GM10248 (cell line): ENCODE measurements at places on chromosomes 5 and 9.

DNA sequence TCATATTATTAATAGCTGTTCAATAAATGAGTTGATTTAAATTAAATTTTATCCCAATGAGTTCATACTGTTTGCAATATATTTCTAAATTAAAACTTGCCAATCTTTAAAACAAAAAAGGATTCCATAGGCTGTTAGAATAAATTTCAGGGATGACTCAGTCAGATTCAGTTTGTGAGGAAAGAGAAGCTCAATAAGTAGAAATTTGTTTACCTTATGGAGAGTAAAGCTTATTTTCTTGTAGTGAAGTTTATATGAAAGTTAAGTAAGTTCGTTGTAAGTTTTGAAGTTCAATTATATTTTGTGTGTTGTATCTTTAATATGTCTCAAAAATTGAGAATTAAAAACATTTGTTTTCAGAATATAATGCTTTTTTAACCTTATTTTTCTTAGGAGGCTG is 29.0 kb downstream of the GPBP1 start:
- DNase-seq, result no peak

DNA sequence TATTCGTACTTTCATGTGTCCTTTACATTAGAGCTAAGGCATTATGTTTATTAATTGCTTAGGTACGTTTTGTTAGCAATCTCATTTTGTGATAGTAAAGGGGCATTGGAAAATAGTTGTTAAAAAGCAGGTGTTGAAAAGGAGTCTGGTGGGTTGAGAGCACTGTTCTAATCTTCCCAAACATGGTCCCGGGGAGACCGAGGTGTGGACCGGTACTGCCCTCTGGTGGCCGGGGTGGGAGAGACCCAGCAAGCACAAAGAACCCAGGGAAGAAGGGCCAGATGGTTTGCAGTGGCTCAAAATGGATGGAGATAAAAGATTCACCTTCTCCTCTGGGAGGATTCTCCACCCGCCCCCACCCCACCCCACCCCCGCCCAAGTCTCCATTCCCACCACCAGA is 26.1 kb downstream of the IDNK start:
- peak; percentile 70 for DNase-seq

DNA sequence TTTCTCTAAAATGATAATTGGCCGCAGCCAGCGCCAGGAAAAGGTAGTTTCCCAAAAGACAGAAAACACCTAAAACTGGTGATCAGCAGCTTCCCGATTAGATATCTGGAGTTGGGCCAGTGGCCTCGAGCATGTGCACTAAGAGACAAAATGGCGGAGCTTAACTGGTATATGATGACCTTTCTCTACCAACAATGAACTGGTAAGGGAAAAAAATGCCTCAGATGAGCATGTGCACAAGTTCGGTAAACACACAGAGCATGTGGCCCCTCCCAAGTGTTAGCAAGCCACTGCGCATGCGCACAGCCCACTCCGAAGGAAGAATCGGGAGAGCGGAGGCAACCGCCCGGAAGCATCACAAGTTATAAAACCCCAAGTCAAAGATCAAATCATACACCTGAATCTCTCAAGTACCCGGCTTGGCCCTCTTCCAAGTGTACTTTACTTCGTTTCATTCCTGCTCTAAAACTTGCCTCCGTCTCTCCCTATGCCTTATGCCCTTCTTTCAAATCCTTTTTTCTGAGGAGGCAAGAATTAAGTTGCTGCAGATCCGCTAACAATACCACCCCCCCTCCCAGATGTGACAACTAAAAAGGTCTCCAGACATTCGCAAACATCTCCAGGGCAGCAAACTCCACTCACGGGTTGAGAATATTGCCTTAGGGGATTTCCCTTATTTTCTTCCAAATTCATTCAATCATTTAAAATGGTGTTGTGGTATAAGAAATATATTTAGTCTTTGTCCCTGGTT is 15.0 kb upstream of the PTBP3 start:
- DNase-seq, result peak; percentile 24

DNA sequence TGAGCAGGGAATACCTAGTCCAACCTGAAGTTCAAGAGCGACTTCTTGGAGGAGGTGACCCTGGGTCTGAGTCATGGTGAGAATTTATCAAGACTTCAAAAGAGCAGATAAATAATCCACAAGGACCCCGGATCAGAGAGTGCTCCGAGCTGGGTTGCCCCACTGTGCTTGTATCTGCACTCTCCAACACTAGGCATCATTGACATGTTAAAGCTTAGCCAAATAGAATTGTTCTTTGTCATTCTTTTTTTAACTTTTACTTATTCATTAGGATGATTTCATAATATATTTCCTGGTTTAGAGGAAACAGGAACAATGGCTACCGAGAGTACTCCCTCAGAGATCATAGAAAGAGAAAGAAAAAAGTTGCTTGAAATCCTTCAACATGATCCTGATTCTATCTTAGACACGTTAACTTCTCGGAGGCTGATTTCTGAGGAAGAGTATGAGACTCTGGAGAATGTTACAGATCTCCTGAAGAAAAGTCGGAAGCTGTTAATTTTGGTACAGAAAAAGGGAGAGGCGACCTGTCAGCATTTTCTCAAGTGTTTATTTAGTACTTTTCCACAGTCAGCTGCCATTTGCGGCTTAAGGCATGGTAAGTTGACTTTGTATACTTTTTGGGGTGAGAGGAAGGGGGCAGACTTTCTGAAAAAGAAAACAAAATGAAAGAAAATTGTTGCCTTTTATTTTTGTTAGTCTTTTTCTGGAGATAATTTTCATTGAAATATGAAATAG is at the start of gene CARD6:
Gene CARD6 (plus strand): TSS at position 300 of the 738 bp plus-strand sequence. CDS start 16 bp downstream, at position 316.
- peak; percentile 28 for DNase-seq

GRCh38 chr9:5111696-5112095 is 73.7 kb downstream of the INSL6 start:
- no peak for DNase-seq

GRCh38 chr5:79200573-79201183 is 35.3 kb upstream of the JMY start:
- peak; percentile 44 for DNase-seq

DNA sequence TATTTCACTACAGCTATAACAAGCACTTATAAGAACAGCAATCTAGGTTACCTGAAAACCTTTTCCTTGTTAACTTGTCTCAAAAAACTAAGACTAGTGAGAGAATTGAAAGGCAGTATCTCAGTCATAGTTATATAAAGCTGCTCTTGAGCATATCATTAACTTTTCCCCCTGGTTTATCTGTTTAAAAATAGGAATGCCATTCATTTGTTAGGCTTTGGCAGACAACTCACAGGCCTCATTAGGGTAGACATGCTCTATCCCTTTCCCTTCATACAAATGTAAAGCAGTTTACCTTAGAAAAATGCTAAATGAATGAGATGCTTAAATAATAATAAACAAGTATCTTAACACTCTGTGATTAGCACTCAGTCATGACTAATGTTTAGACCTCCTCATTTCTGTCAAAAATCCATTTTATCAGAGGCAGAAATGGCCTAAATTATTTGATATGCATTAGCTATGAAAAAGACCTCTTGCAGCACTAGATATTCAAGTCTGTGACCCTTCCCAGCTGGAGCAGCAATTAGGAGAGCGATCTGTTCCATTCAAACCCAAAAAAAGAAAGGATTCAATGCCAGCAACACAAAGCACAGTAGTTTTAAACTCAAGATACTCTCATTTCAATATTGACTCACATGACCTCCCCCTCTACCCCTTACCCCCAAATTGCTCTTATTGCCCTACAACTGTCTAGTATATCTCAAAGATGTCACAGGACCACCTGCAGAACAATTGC is 1578.8 kb upstream of the WWC1 start:
- no peak for DNase-seq

- DNase-seq, result no peak
Observed at GRCh38 chr9:27129221-27129620, 20.2 kb downstream of the TEK start.

DNA sequence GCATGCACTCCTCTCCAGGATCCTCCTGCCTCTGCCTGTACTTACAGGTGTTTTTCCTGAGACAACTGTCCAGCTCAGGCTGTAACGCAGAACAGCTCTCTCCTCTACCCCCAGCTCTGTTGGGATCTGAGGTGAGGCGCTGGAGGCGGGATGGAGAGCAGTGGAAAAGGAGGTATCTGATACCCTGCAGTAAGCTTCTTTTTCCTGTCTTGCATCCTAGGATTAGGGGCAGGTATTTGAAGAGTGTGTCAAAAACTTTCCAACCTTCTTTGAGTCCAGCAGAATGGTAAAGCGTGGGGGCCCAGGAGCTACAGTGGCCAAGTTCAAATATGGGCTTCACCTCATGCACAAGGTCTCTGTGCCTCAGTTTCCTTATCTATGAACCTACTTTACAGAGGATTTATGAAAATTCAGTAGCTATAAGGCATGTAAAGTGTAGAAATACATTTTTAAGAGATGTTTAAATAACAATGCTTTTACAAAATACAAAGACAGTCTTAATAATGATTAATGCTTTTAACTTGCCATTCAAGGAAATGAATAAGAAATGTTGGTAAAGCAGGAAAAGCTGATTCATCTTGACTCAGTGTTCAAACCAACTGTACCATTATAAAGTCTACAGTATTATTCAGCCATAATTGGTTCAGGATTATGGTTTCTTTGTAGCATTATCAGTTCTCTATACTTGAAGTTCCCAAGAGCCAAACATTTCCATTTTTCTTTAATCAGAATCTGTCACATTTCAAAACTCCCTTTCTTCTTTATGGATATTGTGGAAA is 26.1 kb downstream of the MAP1B start:
- no peak for DNase-seq

- no peak for DNase-seq
Observed at GRCh38 chr5:73497497-73498056, 665 bp upstream of the BTF3 start.

DNA sequence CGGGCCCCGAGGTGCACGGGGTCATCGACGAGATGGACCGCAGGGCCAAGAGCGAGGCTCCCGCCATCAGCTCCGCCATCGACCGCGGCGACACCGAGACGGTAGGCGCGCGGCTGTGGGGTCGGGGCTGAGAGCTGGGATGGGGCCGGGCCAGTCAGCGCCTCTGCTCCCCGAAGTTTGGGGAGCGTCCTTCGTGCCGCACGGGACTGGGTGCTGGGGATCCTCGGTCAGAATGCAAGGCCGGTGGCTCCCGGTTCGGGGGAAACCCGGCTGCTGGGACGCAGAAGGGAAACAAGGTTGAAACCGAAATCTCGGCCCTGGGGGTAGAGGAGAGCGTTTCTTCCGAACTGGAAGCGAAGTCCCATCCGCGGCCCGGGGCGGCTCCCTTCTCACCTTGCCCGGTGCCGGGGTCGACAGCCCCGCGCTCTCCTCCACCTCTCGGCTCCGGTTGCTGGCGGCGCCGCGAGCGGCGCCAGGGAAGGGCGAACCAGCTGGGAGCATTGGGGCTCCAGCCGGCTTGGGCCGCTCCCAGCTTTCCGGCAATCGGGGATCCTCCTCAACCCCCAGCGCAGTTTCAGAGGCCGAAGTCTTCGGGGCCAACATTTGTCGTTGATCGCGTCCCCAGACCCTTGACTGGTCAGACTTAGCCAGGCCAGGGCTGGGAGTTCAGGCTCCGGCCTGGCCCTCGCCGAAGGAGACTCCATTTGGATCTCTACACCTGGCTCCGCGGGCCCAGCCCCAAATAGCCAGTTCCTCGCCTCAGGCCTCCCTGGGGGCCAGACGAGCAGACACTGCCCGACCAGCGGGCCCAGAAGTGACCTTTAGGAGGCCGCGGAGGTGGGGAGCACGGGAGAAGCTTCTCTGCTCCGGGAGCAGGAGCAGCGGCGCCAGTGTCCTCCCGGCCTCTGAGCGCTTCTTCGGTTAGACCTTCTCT is 1.1 kb downstream of the LHX2 start:
- DNase-seq, result no peak

DNA sequence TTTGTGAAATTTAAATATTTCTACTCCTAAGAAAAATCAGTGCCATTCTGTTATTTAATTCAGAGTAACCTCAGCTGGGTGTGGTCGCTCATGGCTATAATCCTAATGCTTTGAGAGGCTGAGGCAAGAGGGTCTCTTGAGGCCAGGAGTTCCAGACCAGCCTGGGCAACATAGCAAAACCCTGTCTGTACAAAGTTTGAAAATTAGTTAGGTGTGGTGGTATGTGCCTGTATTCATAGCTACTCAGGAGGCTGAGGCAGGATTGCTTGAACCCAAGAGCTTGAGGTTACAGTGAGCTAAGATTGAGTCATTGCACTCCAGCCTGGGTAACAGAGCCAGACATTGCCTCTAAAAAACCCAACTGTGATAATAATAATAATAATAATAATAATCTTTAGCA is 44.8 kb upstream of the CNTLN start:
- no peak for DNase-seq

DNA sequence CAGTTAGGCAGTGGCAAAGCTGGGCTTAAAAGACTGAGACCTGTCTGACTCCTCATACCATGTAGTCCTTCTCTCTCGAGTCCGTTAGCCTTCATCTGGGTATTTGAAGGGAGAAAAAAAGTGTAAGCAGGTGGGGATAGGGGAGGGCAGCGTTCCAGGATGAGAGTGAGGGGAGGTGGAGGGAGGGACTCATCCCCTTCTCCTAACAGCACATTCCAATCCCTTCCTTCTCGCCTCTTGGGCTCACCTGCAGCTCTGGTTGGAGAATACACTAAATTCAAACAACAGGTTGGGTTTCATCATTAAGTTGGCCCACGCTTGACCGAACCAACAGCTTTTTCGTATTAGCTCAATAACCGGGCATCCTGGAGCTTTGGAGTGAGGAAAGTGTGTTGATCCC is 3.6 kb downstream of the NEURL1B start:
- no peak for DNase-seq

DNA sequence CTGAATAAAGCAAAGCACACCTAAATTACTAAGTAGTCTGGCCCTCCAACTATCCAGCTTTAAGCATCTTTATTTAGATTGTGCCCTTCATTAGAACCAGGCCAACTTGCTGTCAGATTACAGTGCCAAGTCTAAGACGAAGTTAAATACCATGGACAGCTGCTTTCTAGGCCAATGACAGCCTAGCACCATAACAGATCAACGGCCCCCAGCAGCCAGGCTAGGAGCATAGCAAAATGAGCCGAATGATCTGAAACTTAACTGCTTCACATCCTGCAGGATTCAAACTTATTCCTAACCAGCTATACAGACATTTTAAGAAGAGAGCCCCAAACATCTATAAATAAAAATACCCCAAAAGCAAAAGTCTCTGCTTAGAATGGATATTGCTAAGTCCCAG is 6.8 kb downstream of the SLC24A2 start:
- DNase-seq, result no peak

DNA sequence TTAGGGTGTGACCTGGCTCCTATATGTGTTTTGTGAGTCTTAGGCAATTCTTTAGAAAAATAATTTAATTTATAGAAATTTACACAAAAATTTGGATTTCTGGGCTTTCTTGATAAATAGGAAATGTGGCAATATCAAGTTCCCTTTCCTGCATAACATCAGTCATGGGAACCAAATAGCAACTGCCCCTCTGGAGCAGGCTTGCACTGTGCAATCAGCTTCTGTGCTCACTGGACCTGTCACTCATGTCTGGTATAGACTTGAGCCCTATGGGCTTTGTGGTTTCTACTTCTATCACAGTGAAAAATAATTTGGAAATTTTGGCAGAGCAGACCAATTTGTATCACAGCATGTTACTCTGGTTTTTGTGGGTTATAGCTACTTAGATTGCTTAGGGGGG is 131.7 kb downstream of the ADGRV1 start:
- no peak for DNase-seq

DNA sequence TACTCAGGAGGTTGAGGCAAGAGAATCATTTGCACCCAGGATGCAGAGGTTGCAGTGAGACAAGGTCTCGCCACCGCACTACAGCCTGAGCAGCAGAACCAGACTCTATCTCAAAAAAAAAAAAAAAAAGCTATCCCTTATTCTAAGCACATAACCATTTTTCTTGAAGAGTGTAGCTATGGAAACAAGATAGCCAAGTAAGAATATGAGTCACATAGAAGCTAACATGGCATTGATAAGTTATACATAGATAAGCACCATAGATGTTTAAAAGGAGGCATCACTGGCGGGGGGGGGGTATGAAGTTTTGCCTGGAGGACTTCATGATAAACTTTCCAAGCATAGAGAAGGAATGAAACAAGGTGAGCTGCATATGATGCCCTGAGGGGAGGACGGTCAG is 26.0 kb downstream of the CHSY3 start:
- no peak for DNase-seq
